ENCODE measurements at places on chromosomes 12 and 14.
A peak's percentile ranks its signal among the peaks of the same experiment; 100 is the strongest.

DNA sequence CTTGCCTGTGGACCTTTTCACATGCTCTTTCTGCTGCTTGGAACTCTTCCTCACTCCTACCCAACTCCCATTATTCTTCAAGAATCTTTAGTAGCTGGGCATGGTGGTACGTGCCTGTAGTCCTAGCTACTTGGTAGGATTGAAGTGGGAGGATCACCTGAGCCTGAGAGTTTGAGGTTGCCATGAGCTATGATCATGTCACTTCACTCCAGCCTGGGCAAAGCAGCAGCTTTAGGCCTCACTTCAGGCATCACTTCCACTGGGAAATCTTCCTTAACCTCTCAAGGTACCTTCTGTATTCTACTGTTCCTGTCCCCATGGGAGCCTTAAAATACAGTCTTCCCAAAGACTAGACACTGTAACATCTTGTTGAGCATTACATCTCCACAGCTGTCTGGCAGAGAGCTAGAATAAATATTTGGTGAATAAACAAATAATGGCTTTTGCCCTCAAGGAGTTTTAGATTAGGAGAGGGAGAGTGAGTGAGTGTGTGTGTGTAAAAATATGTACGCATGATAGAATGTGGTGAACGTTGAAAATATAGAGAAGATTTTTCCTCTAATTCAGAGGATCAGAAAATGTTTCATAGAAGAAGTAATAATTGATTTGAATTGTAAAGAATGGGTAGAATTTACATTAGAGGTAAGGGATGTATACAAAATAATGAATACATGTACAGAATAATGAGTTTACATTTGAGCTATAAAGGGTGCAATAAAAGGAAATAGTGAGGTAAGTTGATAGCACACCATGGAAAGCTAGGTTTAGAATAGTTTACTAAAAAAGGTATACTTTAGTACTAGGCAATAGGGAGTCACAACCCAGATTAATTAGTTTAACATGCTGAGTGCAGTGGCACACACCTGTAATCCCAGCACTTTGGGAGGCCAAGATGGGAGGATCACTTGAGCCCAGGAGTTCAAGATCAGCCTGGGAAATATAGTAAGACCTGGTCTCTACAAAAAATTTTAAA is 29.2 kb upstream of the BMAL2 start:
- DNase-seq, result no peak

- DNase-seq, result no peak
Observed at GRCh38 chr14:29941401-29941800, 13.8 kb upstream of the PRKD1 start.

GRCh38 chr12:131402781-131403396 is 308.0 kb upstream of the SFSWAP start:
- DNase-seq, result no peak

GRCh38 chr12:95548056-95548538 is 3.2 kb downstream of the USP44 start:
- no peak for DNase-seq

DNA sequence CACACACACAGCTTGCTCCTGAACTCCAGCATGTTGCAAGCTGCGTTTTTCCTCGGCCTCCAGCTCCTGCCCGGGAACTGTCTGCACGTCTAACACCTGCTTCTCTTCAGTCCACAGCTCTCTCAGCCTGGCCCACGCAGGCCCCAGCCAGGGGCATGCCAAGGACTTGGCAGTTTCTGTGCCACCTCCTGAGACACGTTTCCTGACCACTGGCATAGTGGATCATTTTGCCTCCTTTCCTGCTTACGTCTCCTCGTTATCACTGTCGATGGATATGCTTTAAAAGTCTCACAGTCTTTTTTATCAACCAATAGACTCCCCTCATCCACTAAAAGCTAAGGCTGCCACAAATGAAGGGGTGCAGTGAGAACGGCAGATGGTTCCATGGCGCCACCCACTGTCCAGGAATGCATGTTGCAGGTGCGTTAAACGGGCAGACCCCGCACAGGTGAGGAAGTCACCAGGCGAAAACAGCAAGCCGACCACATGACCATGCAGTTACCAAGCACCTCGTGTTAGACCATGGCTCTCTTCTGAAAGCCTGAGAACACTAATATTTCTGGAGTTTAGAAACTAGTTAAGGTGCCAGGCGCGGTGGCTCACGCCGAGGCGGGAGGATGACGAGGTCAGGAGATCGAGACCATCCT is 14.7 kb upstream of the TEAD4 start:
- no peak for DNase-seq

- no peak for DNase-seq
Observed at GRCh38 chr14:63878792-63879191, 26.0 kb downstream of the SYNE2 start.

DNA sequence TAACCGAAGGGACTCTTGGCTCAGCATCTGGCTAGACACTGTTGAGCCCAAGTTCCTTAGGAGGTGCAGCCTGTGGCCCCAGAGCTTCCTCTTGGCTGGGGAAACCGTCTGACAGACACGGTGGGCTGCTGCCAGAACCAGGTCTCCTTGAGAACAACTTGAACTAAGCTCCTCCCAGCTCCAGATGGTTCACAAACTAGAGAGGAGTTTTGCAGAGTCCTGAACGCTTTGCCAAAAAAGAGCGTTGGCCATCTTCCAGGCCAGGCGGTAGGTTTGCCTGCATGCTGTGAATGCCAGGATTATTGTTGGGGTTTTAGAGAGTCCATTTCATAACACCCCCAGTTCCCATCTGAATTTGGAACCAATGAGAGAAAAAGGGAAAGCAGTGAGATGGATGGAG is 399.8 kb downstream of the RGS6 start:
- no peak for DNase-seq

DNA sequence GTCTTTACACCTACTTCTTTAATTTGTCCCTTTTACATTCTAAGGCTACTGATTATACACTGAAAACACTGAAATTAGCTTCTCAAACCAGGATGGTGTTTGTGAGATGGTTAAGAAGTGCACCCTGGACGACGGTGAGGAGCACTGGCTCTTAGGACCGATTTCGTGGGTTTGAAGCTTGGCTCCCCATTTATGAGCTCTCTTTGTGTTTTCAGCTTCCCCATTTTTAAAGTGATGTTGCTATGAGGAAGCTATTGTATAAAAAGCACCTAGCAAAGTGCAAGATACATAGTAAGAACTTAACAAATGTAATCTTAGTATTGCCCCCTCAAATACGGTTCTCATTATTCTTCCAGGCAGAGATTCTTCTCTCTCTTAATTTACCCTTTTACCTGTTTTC is 4.7 kb downstream of the NFYB start:
- DNase-seq, result no peak

GRCh38 chr12:94309373-94309772 is 150.3 kb downstream of the CEP83 start:
- DNase-seq, result no peak

GRCh38 chr14:29475641-29476040 is 452.0 kb downstream of the PRKD1 start:
- no peak for DNase-seq

- DNase-seq, result peak; percentile 51
Observed at GRCh38 chr14:54572316-54572715, 5.4 kb downstream of the SAMD4A start.

GRCh38 chr14:41558490-41558889 is 48.2 kb upstream of the LRFN5 start:
- DNase-seq, result no peak

DNA sequence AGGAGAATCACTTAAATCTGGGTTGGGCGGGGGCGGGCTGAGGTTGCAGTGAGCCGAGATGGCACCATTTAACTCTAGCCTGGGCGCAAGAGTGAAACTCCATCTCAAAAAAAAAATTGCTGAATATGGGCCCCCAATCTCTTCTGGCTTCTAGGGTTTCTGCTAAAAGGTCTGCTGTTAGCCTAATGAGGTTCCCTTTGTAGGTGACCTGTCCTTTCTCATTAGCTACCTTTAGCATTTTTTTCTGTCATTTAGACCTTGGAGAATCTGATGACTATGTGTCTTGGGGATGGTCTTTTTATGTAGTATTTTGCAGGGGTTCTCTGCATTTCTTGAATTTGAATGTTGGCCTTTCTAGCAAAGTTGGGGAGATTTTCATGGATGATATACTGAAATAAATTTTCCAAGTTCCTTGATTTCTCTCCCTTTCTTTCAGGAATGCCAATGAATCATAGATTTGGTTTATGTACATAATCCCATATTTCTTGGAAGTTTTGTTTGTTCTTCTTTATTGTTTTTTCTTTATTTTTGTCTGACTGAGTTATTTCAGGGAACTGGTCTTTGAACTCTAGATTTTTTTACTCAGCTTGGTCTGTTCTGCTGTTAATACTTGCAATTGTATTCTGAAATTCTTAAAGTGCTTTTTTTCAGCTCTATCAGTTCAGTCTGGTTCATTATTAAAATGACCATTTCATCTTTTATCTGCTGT is 181.5 kb downstream of the TTC6 start:
- DNase-seq, result no peak

DNA sequence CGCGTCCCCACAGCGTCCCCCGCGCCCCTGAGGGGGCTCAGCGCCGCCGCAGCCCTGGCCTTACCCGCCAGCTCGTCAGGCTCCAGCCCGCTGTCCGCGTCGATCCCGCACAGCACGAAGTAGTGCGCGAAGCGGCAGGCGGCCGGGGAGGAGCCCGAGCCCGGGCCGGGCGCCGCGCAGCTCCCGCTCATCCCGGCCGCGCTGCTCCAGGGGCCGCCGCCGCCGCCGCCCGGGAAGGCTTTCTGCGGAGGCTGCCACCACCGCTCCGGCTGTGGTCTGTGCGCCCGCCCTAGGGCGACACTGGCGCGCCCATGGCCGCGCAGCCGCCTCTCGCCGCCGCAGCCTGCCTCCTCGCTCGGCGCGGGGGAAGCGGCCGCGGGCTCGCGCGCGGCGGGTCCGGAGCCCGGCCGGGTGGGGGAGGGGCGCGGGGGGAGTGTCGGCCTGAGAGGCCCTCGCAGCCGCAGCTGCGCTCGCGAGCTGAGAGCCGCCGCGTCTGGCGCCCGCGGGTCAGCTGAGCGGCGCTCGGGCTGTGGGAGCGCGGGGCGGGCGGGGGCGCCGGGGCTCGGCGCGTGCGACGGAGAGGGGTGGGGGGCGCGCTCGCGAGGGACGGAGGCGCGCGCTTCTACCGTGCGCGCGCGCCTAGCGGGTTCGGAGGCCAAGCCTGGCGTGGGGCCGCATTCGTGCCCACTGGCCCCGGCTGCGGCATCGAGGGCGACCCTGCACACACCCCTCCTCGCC is at the start of gene DENND5B:
Gene DENND5B (minus strand): TSS at position 495 of the 738 bp plus-strand sequence. CDS start 304 bp downstream, at position 191.
- peak; percentile 73 for DNase-seq

DNA sequence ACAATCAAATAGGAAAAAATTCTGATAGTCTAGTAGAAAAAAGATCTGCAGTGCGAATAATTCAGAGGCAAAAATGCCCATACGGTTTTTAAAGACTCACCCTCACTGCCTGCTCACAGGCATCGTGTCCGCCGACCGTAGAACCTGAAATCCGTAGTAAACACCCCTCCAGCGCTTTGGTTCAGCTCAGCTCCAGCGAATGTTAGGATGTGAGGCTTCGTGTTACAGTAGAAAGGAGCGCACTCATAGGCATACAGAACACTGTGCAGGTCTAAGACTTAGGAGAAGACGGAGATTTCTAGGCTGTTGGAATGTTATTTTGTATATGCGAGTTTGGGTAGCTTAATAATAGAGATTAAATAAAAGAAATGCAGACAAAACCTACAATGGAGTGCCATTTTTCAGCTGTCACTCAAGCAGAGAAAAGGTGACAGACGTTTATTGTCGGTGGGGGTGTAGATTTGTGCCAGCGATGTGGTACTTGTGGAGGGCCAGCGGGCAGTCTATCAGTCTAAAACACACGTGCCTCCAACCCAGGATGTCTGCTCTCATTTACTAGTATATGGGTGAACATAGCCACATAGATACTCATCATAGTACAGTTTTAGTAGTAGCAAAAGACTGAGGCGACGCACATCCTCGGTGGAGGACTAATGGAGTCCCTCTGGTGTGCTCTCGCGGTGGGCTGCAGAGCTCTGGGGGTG is 25.7 kb downstream of the SFSWAP start:
- DNase-seq, result no peak

GRCh38 chr12:89363084-89363483 is 10.8 kb upstream of the DUSP6 start:
- DNase-seq, result no peak

DNA sequence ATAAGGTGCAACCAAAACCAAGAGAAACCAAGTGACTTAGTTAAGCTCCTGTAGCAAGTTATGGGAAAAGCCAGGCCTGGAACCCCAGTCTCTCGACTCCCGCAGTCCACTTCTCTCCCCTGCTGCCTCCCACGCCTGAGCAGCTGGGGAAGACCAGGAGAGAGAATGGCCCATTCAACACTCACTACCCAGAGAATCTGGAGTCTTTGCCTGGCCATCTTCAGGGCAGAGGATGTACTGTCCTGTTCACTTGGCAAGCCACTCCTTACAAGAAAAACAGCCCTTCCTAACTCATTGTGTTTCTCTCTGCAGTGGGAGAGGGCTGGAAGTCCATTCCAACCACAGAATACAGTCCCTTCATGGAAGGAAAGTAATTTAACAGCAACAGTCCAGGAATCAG is 1.8 kb downstream of the PITPNM2 start:
- no peak for DNase-seq

- DNase-seq, result peak; percentile 73
Observed at GRCh38 chr12:105289114-105289904, 41.2 kb upstream of the C12orf75 start.

GRCh38 chr12:11684393-11684792 is 34.9 kb downstream of the ETV6 start:
- peak; percentile 68 for DNase-seq

GRCh38 chr12:116662612-116663144 is 75.2 kb downstream of the SPRING1 start:
- DNase-seq, result peak; percentile 27

GRCh38 chr12:62196146-62196545 is 64.1 kb upstream of the USP15 start:
- DNase-seq, result no peak

- DNase-seq, result peak; percentile 58
Observed at GRCh38 chr14:89767861-89768268, 186.7 kb downstream of the EFCAB11 start.

GRCh38 chr14:51335531-51335930 is 95.5 kb downstream of the TMX1 start:
- DNase-seq, result peak; percentile 23

GRCh38 chr12:65640489-65640901 is 183.8 kb upstream of the HMGA2 start:
- DNase-seq, result peak; percentile 81

GRCh38 chr14:80965037-80965436 is 9.6 kb downstream of the TSHR start:
- no peak for DNase-seq

DNA sequence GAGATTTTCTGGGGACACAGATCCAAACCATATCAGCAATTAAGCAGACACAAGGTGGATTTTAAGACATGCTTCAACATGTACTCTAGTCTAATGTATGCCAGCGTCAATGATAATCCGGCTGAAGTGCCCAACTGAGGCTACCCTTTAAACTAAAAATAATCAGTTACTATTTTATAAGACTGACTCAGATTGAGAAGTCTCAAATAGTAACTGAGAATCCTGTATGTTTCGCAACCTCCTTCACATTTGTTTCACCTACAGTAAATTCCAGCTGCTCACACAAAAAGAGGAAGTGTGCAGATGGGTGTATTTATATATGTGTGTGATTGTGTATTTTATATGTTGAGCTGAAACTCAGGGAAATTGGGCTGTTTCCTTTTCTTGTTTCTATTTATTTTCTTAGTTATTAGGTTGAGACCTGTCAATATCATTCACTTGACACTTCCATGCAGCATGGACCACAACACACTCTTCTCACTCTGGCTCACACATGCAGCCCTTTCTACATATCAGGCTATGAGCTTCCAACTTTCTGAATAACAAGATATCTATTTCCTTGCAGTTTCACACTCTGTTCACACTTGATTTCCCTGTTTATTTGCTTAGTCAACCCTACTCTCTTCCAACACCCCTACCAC is 1224.9 kb upstream of the TMEM132C start:
- DNase-seq, result no peak

GRCh38 chr12:27709932-27710591 is 570 bp upstream of the MRPS35 start:
- DNase-seq, result peak; percentile 58
